ENCODE measurements at places on chromosomes 3 and 15.

DNA sequence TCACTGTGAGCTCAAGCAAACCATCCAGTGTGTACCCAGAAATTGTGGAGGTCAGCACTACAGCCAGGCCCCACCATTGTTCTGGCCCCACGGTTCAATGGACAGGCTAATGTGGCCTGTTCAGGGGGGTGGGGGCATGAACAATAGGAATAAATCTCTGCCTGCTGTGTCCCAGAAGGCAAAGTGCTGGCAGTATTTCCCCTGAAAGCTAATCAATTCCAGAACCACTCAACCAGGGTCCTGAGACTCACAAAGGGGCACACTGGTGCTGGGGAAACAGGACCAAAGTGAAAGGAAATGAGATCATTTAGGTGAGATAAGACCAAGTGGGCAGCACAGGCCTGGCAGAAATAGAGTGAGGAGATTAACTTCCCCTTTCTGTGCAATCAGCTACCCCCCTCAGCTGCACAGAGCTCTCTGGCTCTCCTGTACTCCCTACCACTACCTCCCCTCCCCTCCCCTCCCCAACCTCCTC lies 11.5 kb downstream of the CRYGS start:
- no peaks in the 10 kb centered on the region for H3K27me3 ChIP-seq
- H3K4me3 ChIP-seq = peak overlapping the region; percentile 55
- DNase-seq = no peak
- H3K27ac ChIP-seq = peak overlapping the region; percentile 99

- no peak for DNase-seq
- H3K4me3 ChIP-seq = no peak overlapping the region
Measured at GRCh38 chr3:108158251-108158650, 64.0 kb downstream of the IFT57 start.

GRCh38 chr15:32879980-32880379 lies 162.2 kb downstream of the GREM1 start:
- peaks cover 3% of the 10 kb centered on the region for H3K4me1 ChIP-seq
- no peaks in the 10 kb centered on the region for H3K27me3 ChIP-seq
- no peak overlapping the region for H3K4me3 ChIP-seq
- no peak overlapping the region for H3K27ac ChIP-seq
- H3K36me3 ChIP-seq = no peaks in the 10 kb centered on the region

DNA sequence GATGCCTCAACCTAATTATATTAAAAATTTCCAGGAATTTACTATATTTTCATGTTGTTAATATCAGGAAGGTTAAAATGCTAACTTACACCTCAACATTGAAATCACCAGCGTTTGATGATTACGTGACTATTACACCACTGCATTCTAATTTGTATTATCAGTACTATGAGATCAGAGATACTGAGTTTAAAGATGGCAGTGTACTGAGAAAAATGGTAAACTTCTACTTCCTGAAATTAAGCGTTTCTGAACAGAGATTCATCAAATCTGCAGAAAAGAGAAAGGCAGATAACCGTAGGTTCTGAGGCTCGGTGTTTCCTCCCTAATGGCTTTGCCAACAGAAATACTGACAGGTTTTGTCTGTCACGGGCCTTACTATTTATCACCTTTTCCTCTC lies 69.9 kb downstream of the CRTC3 start:
- H3K36me3 ChIP-seq = peaks cover 2% of the 10 kb centered on the region
- no peak for DNase-seq
- no peaks in the 10 kb centered on the region for H3K27me3 ChIP-seq
- no peak overlapping the region for H3K4me3 ChIP-seq
- no peak overlapping the region for H3K27ac ChIP-seq
- H3K4me1 ChIP-seq = peaks cover 35% of the 10 kb centered on the region

DNA sequence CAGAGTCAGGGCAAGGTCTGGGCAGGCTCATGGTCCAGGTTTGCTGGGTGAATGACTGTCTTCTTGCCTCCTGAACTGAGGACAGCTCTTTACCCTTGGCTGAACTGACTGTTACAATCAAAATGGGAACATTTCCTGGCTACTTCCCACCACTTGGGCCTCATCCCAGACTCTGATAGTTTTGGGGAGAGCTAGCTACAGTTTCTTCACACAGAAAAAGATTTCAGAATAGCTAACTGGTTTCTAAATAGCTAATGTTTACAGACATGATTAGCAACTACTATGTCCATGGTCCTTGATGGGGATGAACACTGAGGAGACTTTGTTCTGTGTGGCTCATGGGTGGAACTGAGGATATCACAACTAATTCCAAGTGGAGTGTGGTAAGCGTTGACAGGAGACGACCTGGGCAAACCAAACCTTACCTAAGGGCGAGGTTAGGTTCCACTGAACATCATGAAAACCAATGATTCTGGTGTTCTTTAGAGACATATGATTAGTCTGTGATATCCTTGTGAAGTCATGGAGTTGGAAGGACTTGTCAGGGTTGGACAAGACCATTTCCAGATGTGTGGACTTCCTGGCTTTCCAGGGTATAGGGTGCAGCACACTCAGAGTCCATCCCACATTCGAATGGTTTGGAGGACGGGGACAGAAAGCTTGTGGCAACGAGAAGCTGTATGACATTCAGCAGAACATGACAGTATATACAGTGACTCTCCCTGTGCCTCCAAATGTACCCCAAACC lies 7.3 kb downstream of the ALPK3 start:
- H3K27ac ChIP-seq = no peak overlapping the region
- no peaks in the 10 kb centered on the region for H3K36me3 ChIP-seq
- no peak overlapping the region for H3K4me3 ChIP-seq
- no peak for DNase-seq
- peaks cover 2% of the 10 kb centered on the region for H3K4me1 ChIP-seq

DNA sequence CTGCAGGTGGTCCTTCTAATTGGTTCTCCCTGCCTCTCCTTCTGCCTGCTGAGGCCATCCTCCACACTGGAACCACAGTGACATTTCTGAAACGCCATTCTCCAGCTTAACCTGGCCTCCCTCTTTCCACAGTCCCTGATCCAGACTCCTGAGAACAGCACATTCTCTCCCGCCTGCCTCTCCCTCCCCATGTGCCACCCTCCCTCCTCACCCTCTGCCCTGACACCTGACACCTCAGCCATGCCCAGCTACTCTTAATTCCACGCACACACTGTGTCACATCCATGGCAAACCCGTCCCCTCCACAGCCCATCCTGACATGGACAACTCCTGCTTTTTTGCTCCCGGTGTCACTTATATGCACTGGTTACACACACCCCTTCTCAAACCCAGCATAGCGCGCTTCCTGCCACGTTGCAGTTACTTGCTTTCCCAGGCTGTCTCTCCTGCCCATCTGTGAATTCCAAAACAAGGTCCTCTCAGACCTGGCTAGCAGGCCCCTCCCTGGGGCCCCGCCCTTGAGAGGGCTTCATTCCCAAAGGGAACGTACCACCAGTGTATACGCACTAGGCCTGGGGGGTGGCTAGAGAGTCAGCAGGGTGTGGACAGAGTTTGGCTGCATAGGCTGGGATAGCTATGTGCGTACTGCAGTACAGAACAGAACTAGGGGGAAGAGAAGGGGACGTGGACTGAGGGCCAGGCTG lies 92.7 kb upstream of the BLM start:
- DNase-seq = no peak
- no peak overlapping the region for H3K27ac ChIP-seq

DNA sequence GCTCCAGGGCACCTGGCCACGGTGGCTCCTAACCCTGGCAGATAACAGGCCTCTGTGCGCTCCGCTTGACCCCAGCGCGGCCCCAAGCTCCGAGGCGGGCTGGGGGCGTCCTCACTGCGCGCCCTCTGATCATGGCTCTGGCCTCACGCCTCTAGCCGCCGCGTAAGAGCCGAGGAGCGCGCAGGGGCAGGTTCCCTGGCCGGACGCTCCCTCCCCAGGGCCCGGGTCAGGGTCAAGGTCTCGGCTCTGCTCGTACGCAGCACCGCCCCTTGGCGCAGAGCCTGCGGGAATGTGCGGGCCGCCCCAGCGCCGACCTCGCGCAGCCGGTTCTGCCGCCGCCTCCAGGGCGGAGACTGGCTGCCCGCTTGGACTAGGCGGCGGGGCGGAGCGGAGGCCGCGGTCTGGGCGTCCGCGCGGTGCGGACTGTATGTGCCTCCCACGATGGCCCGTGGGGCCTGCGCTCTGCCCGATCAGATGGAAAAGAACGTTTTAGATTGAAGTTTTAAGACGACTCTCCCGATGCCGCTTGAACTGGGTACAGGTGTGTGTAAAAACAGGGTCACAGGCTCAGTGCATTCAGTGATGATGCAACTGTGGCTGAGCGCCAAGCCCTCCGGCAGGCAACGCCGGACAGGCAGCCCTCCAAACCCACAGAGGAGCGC lies 40.8 kb downstream of the CHST14 start:
- H3K27ac ChIP-seq = peak overlapping the region; percentile 8
- peak; percentile 8 for DNase-seq
- peaks cover 4% of the 10 kb centered on the region for H3K27me3 ChIP-seq
- no peaks in the 10 kb centered on the region for H3K36me3 ChIP-seq

- H3K36me3 ChIP-seq = peaks cover 10% of the 10 kb centered on the region
- DNase-seq = no peak
- peaks cover 3% of the 10 kb centered on the region for H3K4me1 ChIP-seq
- H3K4me3 ChIP-seq = no peak overlapping the region
- H3K27ac ChIP-seq = no peak overlapping the region
Measured at GRCh38 chr3:112597945-112598344, 36.1 kb downstream of the SLC35A5 start.

GRCh38 chr3:32315441-32315840 lies 76.2 kb upstream of the CMTM7 start:
- no peak for DNase-seq
- H3K4me1 ChIP-seq = no peaks in the 10 kb centered on the region
- no peak overlapping the region for H3K4me3 ChIP-seq
- no peaks in the 10 kb centered on the region for H3K36me3 ChIP-seq
- no peak overlapping the region for H3K27ac ChIP-seq

DNA sequence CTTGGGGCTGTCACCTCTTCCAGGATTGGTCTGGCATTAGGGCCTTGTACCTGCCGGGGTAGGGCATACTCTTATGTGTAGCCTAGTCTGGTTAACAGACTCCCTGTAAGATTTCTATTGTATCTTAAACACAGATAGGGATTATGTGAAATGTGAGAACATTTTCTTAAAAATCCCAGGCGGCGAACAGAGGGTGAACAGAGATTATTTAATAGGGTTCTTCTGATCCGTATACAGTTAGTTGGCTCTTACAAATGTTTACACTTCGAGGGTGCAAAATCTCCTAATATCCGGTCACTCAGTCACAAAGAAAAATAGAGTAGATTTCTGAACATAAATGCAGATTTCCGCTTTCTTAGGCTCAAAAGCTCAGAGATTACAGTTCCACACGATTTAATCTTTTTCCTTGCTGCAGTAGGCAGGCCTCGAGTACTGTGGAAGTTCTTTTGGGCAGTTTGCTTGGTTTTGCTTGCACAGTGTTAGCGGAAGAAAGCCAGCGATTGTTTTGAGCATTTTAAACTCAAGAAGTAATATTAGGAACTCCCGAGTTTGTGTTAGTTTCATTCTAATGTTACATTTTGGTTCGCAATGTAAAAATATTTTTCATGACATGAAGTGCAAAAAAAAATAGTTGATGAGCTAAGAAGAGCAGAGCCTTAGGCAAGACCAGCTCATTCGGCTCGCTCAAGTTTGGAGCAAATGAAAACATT lies 993 bp downstream of the PLCL2 start:
- DNase-seq = no peak
- no peaks in the 10 kb centered on the region for H3K36me3 ChIP-seq
- H3K27ac ChIP-seq = peak overlapping the region; percentile 90
- H3K4me1 ChIP-seq = peaks cover 28% of the 10 kb centered on the region

- H3K4me3 ChIP-seq = no peak overlapping the region
- H3K36me3 ChIP-seq = no peaks in the 10 kb centered on the region
- H3K4me1 ChIP-seq = peaks cover 22% of the 10 kb centered on the region
Measured at GRCh38 chr3:107238787-107239186, 138.5 kb upstream of the CCDC54 start.

DNA sequence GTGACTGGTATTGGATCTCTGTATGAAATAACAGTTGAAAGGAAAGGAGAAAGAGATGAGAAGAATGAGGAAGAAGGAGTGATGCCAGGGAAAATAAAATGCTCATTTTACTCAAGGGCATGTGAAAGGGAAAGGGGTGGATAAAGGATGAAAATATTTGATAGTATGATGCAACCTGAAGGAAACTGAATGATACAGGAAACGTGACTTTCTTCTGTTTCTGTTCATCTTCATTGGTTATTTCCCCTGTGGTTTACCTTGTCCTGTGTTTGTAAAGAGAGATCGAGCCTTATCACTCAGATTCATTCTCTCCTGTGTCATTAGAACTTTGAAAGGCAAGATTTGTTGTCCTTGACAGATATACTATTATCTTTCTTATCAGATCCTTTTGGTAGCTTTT lies 243.6 kb upstream of the SLITRK3 start:
- H3K36me3 ChIP-seq = no peaks in the 10 kb centered on the region
- DNase-seq = no peak
- no peak overlapping the region for H3K27ac ChIP-seq
- no peaks in the 10 kb centered on the region for H3K27me3 ChIP-seq
- no peak overlapping the region for H3K4me3 ChIP-seq

- H3K27ac ChIP-seq = no peak overlapping the region
- no peaks in the 10 kb centered on the region for H3K27me3 ChIP-seq
- no peak overlapping the region for H3K4me3 ChIP-seq
- DNase-seq = no peak
- peaks cover 14% of the 10 kb centered on the region for H3K36me3 ChIP-seq
Measured at GRCh38 chr3:37097776-37098175, 76.6 kb downstream of the LRRFIP2 start.

GRCh38 chr3:142963234-142963515 lies 299 bp downstream of the PAQR9 start:
- H3K4me3 ChIP-seq = peak overlapping the region; percentile 82
- peaks cover 32% of the 10 kb centered on the region for H3K27me3 ChIP-seq
- H3K36me3 ChIP-seq = peaks cover 3% of the 10 kb centered on the region
- no peak overlapping the region for H3K27ac ChIP-seq

- H3K27me3 ChIP-seq = peaks cover 15% of the 10 kb centered on the region
- H3K27ac ChIP-seq = no peak overlapping the region
- no peak overlapping the region for H3K4me3 ChIP-seq
- H3K4me1 ChIP-seq = no peaks in the 10 kb centered on the region
- DNase-seq = no peak
Measured at GRCh38 chr15:94582368-94582767, 351.0 kb downstream of the MCTP2 start.

DNA sequence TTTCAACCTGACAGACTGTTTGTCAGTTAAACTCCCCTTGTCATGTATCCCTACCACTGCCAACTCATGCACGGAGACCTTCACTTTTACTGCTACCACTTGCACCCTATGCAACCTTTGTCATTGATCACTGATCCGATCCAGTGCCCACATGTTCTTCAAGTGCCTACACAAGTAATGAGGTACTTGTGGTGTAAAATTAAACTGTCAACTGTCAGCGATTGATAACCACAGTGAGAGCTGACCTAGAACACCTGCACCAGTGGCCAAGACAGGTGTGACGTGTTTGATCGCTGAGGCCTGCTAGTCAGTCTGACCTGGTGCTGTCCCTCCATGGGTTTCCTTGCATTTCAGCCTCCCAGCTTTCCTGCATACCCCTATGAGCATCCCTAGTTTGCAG lies 55.6 kb downstream of the MECOM start:
- no peak for DNase-seq
- no peak overlapping the region for H3K4me3 ChIP-seq
- peaks cover 8% of the 10 kb centered on the region for H3K4me1 ChIP-seq
- H3K27ac ChIP-seq = no peak overlapping the region
- no peaks in the 10 kb centered on the region for H3K36me3 ChIP-seq

GRCh38 chr15:84834229-84834955 lies 17.2 kb downstream of the ALPK3 start:
- peaks cover 2% of the 10 kb centered on the region for H3K36me3 ChIP-seq
- peaks cover 21% of the 10 kb centered on the region for H3K27me3 ChIP-seq
- no peak for DNase-seq
- no peak overlapping the region for H3K4me3 ChIP-seq

- no peaks in the 10 kb centered on the region for H3K36me3 ChIP-seq
Measured at GRCh38 chr3:149481491-149481890, 7.0 kb downstream of the TM4SF4 start.
